ENCODE measurements at places on chromosomes 11 and 22.

DNA sequence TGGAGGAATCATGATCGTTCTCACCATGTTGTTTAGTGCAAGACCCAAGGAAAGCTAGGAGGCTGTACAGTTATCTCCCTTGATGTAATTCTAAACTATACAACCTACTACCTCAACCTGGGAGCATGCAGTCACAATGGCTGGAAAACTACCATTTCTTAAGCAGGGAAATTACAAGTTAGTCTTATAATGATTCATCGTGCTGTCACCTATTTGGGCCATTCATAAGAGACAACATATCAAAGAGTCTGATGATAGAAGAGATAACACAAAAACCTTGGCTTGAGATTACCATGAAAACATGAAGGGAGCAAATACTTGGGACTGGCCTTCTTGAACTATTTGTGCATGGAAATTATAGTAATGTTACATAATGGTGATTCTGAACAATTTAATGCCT lies 30.5 kb upstream of the BLID start:
- DNase-seq: no peak

DNA sequence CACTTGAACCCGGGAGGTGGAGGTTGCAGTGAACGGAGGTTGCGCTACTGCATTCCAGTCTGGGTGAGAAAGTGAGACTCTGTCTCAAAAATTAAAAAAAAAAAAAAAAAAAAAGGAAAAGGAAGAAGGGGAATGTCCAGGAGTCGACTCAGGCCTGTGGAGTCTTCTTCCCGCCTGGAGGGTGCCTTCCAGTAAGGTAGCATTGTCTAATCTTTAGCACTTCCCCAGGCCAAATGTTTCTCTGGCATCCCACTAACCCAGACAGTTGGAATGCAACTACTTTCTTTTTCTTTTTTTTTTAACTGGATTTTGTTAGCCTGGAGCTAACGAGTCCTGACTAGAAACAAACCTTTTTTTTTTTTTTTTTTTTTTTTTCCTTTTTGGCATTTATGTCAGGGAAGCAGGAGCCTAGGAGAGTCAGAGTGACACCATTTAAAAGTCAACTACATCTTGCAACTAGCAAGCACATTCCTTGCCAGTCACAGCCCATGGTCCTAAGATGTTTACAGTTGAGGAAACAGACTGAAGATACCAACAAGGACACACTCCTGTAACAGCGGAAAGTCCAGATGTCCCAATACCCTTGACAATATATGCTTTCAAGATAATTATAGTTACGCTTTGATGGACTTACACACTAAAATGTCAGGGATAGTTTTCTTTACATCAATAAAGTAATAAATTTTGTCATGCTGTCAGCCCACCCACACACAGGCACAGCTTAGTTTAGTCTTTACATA lies 10.6 kb downstream of the PLET1 start:
- DNase-seq: peak; percentile 55

DNA sequence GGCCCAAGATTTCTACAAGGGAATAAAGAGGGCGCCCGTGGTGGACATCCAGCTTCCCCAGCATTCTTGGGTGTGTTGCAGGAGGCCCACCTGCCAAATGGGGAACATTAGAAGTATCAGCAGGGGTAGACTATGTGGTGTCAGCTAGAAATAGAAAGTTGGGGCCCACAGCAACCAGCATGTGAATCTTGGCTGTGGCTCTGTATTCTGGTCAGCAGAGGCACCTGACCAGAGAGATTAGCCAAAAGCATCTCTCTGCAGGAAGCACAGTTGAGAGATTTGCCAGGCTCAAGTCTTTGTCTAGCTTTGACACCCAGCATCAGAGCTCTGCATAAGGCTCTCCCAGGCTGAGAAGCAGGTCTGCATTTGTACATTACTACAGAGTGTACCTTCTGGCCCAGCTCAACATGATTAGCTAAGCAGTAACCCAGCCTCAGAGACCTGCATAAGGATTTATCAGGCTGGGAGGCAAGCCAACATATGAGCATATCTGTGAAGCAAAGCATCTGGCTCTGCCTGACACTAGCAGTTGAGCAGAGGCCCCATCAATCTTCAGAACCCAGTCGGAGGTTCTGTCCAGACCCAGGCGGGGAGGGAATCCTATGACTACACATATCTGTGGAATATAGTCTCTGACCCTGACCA lies 79.9 kb downstream of the MS4A13 start:
- DNase-seq: no peak

- DNase-seq: peak; percentile 10
Measured at GRCh38 chr11:68749229-68750123, 1.8 kb downstream of the TESMIN start.

- no peak for DNase-seq
Measured at GRCh38 chr11:8639655-8640054, 42.8 kb downstream of the TRIM66 start.

GRCh38 chr11:47488674-47489394 lies 39.9 kb upstream of the RAPSN start:
- no peak for DNase-seq

DNA sequence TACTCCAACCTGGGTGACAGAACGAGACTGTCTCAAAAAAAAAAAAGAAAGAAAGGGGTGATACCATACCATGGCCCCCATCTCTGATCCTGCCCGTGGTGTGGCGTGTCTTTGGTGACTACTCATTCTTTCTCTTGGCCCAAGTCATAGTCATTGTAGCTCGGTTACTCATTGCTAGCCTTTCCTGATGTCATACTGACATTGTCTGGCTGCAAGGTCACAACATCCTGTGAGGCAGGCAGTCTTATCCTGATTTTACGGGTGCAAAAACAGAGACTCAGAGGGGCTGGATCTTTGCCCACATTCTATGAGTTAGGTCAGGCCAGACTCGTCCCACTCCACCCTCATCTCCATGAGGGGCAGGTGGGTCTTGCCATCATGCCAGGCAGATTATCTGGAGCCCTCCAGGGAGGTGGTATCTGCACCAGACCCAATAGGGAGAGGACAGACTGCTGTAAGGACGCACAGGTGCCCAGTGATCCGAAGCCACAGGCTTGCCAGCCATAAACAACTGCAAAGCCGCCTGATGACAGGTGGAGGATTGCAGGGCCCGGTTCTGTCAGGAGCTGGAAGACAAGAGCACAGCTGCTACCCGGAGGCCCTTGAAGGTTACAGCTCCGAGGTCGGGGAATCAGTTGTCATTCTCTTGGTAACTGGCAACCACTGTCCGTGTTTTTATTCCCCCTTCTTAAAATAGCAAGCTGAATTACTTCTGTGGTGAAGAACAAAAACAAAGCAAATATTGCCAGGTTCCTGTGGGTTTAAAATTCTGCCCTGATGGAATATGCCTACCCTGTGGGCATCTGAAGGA lies 13.8 kb downstream of the TOM1 start:
- DNase-seq: peak; percentile 80

DNA sequence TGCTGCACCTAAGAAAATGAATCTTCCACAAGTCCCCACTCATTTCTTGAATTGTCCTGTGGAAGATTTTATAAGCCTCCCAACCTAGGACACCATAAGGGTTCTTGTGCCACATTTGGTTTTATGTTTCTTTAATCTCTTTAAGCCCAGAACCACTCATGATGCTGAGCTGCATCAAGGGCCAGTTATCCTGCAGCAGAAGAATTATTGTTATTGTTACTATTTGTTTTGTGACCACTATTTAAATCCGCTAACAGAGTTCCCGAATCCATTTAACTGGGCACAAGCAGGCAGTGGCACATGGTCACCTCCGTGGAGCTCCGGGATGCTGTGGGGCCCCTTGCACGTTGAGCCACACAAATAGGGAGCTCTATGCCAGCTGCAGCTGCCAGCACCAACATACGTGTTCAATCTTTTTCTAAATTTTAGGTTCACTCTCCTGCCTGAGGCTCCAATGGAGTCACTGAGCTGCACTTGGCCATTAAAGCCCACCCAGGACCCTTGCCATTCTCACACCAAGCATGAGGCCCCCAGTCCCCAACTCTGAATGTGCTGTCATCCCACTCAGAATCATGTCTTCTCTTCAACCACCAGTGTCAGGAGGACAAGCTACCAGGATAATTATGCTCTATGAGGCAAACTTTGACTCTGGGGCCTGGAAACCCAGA lies 60.6 kb downstream of the DGCR2 start:
- no peak for DNase-seq

DNA sequence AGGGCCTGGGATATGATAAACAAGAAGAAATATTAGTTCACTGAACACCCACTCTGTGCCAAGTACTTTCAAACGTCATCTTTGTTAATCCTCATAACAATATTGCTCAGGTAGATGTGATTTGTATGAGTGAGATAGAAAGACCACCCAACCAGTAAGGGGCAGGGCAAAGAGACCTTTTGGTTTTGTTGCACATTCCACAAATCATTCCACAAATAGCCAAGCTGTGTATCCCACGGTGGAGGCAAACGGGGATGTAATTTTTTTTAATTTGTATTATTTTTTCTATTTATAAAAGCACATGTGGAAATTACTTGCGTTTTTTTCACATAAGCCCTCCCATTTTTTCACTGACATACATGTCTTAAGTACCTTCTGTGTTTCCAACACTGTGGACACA lies 29.0 kb downstream of the LAYN start:
- DNase-seq: no peak

GRCh38 chr22:19841641-19842392 lies 12.9 kb downstream of the GNB1L start:
- no peak for DNase-seq

Measured in cardiac fibroblast (primary cell).